Stimulated activated naive CD8-positive, alpha-beta T cell treated with anti-CD3 and anti-CD28 coated beads, Interleukin-15, Interleukin-2, amounts not matched to agents 100 U/mL and 50 U/mL, for 24 hours (primary cell): ENCODE measurements at places on chromosomes 12 and 14.

- no peak for DNase-seq
These were observed 386 bp downstream of the DGKA start for GRCh38 chr12:55931317-55931779.

- no peak for DNase-seq
These were observed 20.3 kb downstream of the FBLN5 start for GRCh38 chr14:91927191-91927590.

DNA sequence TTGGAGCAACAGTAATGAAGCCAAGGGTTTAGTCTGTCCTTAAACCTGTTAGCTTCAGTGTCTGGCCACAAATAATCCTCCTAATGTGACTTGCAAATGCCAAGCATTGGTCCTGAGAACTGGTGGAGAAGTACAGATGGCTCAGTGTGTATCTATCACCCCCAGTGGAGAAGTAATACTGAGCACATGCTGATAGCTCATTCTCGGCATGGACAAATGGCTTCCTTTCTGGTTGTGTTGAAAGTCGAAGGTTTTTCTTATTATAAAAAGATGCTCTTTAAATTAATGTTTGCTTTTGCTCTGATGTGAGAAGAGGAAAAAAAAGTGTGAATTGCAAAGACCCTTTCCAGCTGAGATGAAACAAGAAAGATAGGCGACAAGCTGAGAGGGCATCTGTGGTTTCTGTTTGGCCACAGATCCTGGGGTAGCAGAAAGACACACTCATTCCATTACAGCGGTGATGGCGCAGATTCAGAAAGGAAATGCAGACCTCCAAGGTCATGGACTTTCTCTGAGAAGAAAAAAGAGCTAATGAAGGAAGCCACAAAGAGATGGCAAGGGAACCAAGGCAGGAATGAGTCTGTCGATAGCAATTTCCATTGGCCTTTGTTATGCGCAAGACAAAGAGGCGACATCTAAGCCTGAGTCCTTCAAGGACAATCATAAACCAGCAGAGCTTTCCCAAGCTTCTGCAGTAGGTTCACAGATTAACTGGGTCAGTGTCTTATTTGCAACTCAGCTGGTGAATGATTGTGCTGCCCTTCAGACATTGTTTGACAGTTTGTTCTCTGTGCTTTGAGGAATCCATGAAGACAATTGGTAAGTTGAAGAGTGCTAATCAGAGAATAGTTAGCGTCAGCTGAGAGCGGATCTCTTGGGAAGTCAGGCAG is 155.5 kb upstream of the RGS6 start:
- DNase-seq: peak; percentile 26

- DNase-seq: no peak
These were observed 100.8 kb downstream of the CCER1 start for GRCh38 chr12:90854136-90854689.

DNA sequence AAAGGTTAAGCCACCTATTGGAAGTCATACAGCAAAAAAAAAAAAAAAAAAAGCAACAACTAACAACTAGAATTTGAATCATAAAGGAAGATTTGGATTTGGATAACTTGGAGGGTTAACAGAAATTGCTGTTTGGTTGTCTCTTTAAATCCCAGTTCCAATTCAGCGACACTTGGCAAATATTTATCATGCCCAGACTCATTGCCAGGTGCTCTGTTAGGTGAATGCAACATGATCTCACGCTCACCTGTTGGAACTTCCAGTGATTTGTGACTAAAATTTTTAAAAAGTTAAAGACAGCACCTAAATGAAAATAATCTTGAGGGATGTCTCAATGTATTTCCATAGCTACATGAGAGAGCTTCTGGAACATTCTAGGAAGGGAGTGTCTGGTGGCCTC is 103.7 kb downstream of the TBX3 start:
- no peak for DNase-seq

GRCh38 chr14:68305738-68306137 is 486.2 kb downstream of the RAD51B start:
- DNase-seq: no peak

GRCh38 chr12:48454667-48455066 is 17.7 kb upstream of the ANP32D start:
- no peak for DNase-seq

GRCh38 chr12:127729381-127729780 is 537.6 kb upstream of the TMEM132C start:
- no peak for DNase-seq

GRCh38 chr12:102643879-102644575 is 163.7 kb upstream of the IGF1 start:
- no peak for DNase-seq
